ENCODE measurements at places on chromosomes 6 and 20.
A peak's percentile ranks its signal among the peaks of the same experiment; 100 is the strongest.

DNA sequence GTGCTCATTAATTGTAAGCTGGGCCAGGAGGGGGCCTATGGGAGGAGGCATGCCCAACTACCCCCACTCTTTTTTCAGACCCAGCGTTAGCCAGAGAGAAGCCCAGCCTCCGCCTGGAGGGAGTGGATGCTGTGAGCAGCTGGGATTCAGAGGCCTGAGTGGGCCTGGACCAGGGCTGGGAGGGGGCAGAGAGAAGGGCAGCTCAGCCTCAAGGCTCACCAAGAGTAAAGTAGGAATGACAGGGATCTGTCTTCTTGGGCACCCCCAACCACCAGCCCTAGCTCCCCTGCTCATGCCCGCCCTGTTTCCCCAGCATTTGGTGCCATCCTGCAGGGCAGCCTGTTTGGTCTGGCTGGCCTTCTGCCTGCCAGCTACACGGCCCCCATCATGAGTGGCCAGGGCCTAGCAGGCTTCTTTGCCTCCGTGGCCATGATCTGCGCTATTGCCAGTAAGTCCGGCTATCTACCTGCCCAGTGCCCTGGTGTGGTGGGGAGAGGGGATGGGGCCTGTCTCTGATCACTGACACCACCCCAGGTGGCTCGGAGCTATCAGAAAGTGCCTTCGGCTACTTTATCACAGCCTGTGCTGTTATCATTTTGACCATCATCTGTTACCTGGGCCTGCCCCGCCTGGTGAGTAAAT lies 6.8 kb downstream of the SLC29A1 start:
- DNase-seq = no peak

- DNase-seq = no peak
Measured at GRCh38 chr6:97240222-97240621, 42.8 kb downstream of the MMS22L start.

DNA sequence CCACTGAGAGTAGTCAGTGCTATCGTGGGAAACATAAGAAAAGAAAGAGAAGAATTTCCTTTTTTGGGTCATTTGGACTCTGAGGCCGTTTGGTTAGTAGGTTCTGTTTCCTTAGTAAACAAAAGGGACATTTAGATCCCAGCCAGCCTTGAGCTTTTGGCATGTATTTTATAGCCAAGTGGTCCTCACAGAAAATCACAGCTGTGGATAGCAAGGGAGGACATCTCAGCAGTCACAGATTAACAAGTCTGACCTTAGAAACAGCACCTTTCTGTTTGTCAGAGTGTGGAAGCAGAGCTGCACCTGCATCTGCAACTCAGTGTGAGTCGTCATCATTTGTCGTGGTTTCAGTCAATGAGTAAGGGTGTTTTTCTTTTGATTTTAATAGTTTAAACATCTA lies 40.5 kb downstream of the FAM120B start:
- no peak for DNase-seq

DNA sequence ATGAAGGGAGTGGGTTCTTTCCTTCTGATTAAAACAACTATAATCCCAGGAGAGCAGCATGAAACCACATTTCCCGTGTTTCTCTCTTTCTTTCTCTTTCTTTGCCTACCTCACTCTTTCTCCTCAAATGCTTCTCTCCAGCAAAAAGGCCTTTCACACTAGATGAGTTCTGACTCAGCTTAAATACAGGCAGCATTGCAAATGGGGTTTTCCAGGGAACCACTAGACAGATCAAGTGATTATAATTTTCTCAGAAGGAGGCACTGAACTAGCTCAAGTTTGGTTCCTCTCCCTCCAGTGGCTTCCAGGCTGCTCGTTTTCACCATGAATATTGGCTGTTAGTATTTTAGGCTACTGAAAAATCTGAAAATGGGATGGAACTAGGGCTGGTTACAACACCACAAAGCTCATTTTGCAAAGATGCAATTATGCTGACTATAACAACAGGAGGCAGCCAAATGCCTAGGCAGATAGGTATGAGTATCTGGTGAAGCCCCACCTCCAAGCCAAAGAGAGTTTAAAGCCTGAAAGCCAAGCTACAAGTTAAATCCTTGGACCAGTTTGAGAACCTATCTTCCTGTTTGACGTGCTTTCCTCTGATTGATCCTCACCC lies 260.0 kb downstream of the MMUT start:
- no peak for DNase-seq

DNA sequence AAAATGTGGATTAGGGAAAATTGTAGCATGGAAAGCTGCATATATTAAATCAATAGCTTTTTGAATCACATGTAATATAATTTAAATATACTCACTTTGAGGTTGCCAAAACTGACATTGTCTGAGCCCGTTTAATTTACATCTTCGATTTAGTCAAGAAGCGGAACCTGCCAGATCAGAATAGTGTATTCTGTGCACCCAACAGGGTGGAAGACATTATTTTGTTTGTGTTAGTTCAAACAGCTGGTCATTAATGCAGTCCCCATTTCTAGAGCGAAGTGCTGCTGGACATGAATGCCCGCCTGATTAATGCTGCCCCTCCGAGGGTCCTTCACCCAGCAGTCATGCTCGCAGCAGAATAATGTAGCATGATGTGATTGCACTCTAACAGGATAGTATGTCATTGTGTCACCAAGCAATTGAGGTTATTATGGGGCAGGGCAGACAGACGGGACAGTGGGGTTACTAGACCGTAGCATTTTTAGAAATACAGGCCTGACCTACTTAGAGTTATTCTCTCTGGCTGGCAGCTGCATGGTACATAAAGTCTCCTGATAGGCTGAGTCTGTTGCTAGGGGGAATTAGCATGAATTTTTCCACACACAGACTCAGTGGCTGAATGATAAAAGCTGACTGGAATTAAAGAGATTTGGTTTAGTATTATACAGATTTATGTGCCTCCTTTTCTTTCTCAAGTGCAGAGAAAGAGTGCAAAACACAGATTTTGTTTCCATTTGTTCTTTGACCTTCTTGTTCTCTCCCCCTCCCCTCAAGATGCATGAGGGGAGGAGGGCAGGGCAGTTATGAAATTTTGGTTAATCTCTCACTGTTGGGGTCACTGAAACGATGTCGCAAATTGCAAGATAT lies 147.1 kb downstream of the PRL start:
- peak; percentile 88 for DNase-seq

DNA sequence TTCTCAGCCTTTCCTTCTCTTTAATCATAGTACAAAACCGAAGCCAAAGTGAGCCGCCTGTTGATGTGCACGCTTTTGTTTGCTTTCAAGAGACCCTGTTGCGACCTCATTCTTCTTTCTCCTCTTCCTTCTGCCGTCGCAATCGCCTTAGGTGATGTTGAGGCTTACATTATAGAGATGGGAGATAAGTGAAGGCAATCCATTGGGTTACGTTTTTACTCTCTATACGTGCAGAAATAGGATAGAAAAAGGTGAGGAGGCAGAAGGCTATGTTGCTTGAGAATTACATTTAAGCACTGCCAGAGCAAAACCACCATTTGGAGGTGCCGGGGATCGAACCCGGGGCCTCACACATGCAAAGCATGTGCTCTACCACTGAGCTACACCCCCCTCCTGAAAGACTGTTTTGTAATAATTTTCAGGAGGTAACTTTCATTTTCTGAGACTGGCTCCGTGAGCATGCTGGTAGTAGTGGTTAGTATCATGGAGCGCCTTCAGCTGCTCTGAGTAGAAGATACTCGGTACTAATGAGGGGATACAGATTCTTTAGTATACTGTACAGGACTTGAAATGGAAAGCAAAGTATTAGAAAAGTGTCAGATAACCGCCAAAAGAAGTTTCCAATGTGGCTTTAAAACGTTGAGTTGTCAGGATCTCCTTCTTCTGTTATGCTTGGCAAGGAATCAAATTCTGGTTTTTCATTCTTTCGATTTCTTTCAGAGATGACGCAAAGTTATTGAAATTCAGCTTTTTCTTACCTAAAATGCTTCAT lies 165.6 kb downstream of the TRIM27 start:
- DNase-seq = peak; percentile 38

- DNase-seq = no peak
Measured at GRCh38 chr6:152462716-152463115, 174.4 kb downstream of the SYNE1 start.

DNA sequence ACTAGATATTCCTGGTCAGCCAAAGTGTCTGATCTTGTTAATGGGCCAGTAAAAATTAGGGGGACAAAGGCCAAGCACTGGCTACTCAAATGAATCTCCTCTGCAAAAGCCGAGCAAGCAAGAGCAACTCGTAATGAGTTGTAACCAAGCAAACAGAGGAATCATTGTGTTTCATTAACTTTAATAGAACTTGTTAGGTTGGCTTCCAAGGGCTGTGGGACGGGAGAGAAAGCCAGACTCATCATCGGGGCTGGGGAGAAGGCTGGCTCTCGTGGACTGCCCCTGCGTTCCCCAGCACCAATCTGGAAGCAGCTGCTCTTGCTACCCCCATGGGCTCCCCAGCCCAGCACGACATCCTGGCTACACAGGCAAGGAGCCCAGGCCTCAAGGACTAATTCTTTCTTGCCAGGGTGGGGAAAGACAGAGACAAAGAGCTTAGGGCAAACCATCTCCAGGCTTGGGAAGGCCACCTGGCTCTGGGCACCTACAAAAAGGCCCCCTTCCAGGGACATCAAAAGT lies 10.5 kb upstream of the SCUBE3 start:
- DNase-seq = no peak

- DNase-seq = peak; percentile 70
Measured at GRCh38 chr6:3732345-3733141, 19.0 kb downstream of the PXDC1 start.

- no peak for DNase-seq
Measured at GRCh38 chr6:112016320-112016719, 37.6 kb upstream of the CCN6 start.

DNA sequence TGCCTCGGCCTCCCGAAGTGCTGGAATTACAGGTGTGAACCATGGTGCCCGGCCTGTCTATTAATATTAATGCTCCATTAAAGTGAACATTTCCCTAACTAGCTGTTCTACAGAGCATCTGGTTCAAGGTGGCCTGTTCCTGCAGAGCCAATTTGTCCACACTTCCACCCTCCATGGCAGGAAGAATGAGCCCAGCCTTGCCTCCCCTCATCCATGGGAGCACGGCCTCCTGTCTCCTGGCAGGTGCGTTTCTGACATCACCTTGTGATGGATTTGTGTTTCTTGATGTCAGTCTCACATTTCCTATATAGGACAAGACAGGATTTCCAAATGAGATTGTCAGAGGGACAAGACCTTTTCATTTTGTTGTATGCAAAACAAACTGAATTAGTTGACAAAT lies 105.7 kb upstream of the FRMD1 start:
- DNase-seq = no peak

- no peak for DNase-seq
Measured at GRCh38 chr6:40371095-40371494, 216.1 kb downstream of the LRFN2 start.

- DNase-seq = no peak
Measured at GRCh38 chr6:73264446-73264845, 1.4 kb upstream of the KHDC1 start.

DNA sequence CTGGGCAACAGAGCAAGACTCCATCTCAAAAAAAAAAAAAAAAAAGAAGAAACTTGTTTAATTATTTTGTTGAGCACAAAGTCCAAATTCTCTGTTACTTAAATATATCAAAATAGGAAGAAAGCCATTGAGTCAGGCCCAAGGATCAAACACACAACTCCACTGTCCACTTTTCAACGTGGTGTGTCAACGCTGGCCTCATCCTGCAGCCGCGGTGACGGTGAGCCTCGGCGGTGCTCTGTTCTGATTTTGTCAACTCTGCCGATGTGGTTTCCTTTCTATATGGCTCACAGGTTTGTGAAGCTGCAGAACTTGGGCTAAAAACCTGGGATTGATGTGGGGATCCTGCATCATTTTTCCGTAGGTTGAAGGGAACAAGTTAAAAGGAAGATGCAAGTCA lies 3.2 kb upstream of the SMOC2 start:
- DNase-seq = no peak

DNA sequence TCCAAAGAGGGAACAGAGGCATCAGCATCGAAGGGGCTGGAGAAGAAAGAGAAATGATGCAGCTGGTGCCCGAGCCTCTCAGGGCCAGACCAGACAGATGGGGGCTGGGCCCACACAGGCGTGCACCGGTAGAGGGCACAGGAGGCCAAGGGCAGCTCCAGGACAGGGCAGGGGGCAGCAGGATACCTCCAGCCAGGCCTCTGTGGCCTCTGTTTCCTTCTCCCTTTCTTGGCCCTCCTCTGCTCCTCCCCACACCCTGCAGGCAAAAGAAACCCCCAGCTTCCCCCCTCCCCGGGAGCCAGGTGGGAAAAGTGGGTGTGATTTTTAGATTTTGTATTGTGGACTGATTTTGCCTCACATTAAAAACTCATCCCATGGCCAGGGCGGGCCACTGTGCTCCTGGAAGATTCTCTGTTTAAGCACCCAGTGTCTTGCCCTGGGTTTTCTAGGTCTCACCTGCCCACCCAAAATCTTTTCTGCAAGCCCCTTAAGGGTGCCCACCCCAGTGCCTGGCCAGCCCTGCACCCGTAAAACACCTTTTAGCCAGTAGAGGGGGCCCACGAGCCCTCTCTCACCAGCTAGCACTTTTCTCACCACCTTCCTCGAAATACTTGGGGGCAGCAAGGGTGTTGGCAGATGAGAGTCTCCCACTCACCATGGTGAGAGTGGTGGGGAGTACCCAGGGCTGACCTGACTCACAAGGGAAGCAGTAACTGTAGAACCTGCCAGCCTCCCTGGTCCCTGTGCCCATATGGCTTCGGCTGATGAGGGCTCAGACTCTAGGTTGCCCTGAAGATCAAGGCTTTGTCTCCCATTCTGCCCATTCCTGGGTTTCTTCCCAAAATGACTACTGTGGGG lies 35.7 kb upstream of the ID1 start:
- peak; percentile 39 for DNase-seq

DNA sequence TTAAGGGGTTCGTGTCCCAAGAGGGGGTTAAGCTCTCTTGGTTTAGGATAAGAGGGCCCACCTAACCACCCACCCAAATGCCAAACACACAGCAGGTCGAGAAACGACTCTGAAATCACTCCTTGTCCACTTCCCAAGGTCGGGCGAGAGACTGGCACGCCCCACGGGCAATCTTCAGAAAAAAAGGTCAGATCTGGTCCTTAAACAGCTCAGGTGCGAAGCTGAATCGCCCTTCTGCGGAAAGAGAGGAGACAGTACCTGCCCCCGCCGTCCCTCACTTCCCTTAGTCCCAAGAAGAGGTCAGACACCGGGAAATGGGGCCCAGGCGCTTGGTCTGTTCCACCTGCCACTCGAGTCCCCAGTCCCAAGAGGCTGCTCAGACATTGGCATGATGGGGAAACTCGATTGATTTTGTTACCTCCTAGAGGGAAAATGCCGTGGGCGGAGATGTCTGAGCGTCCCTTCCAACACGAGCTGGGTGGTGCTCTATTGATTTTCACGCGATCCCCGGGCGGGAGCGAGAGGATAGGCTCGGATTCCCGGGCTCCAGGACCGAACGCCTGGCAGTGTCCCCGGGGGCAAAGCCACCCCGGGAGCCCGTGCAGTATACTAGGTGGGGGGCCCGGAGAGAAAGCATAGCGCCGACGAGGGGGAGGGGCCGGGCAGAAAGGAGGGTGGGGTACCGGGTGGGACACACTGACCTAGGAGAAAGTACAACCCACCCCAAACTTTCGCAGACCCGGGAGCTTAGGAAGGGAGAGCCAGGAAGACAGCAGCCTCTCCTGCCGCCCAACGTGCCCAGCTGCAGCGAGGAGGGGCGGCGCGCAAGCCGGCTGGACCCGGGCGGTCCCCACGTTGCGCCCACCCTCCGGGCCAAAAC lies 1.1 kb upstream of the SAMD5 start:
- DNase-seq = no peak

GRCh38 chr20:47198996-47199552 lies 157.4 kb downstream of the ZMYND8 start:
- no peak for DNase-seq

Measured in SHP77 (cell line).